Ammon's horn (tissue), 1 donor: ENCODE measurements at places on chromosomes 1 and 21.

GRCh38 chr1:160326418-160326817, 16.6 kb downstream of the COPA start:
- no peak for DNase-seq

DNA sequence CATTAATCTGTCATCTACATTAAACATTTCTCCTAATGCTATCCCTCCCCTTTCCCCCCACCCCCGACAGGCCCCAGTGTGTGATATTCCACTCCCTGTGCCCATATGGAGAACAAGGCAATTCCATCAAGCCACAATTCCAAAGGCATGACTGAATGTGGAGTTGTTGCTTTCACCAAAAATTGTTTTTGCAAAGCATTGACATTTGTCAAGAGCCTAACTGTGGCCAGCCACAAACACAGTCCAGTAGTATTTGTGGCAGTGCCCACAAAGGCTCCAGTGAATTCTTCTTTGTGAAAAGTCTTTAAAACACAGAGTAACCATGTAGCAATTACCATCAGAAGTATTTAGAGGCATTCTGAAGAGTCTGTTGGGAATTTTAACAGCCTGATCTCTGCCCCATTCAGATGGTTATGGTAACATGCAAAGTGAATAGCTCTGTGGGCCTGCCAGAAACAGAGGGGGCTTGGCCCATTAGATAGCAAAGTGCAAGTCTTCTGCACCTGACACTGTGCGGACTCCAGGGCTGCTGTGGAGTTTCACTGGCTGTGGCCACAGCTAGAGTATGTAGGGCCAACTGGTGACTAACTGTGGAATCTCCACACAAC, 11.6 kb upstream of the LRRC53 start:
- no peak for DNase-seq

DNA sequence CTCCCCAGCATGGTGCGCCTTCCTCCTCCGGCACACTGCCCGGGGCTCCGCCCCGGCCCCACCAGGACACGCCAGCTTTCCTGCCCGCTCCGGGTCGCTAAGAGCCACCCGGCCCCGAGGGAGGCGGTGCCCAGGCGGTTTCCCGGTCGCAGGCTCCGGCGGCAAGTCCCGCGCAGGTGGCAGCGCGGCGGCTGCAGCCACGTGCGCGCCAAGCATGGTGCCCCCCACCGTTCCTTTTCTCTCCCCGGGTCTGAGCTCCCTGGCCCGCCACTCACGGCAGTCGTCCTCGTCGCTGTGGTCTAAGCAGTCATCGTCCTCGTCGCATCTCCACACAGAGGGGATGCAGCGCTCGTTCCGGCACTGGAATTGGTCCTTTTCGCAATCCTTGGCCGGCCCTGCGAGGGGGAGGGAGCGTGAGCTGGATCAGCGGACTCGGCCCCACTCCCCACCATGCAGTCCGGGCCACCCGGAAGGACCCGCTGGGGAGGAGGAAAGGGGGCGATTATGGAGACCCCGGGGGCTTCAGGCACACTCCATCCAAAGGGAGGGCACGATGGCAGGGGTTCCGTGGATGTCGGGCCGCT, 1.2 kb downstream of the LRP8 start:
- DNase-seq = no peak

- no peak for DNase-seq
Measured at GRCh38 chr1:81876901-81877733, 76.4 kb downstream of the ADGRL2 start.
